ENCODE measurements at places on chromosomes 3 and 15.

DNA sequence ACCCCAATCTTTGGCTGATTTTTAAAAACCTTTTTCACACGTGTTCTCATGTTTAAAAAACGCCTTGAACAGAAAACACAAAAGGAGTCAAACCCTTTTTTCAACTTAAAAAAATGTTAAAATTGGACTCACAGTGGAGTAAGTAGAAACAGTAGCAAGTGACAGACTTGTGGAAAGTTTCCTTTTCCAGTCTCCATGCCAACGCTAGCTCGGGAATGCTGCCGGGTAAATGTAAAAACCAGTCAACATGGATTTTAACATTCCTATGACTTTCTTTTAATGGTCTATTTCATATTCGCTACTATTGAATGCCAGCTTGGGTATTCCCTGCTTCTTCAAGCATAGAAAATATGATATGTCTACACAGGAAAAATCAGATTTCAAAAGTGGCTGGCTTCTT, 1.6 kb upstream of the PROK2 start:
- no peak for DNase-seq

- no peak for DNase-seq
Observed at GRCh38 chr15:65369651-65370050, 8.2 kb downstream of the IGDCC3 start.

DNA sequence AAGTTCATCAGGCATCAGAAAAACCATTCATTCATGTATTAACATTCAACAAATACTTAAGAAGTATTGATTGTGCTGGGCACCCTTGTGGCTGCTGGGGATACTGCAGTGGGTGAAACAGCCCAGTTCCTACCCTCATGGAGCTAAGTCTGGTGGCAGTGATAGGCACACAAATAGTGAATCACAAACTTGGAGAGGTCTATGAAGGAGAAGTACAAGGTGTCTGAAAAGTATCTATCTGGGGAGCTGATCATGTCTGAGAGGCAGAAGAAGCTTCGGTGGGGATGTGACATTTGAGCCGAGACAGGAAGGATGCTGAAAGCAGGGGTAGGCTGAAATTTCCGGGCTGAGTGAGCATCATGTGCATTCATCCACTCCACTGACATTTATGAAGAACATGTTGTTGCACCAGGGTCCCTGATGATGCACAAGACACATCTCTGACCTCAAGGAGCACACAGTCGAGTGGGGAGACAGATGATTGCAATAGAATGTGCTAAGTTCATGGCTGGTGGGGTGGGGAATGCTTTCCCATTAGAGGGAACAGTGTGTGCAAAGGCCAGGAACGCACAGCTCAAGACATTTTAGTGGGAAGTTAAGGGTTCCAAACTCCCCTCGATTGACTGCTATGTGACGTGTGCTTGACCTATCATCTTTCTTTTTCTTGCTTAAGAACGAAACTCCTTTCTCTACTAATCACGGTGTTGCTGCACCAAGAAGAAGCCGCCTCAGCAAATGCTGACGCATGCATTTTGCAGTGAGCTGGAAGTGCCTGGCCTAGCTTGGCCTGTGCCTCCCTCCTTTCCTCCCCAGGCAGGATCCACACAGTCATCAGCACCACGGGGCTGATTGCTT, 309.1 kb upstream of the ICE2 start:
- DNase-seq: no peak

- no peak for DNase-seq
Observed at GRCh38 chr3:149820183-149820582, 7.2 kb downstream of the RNF13 start.

DNA sequence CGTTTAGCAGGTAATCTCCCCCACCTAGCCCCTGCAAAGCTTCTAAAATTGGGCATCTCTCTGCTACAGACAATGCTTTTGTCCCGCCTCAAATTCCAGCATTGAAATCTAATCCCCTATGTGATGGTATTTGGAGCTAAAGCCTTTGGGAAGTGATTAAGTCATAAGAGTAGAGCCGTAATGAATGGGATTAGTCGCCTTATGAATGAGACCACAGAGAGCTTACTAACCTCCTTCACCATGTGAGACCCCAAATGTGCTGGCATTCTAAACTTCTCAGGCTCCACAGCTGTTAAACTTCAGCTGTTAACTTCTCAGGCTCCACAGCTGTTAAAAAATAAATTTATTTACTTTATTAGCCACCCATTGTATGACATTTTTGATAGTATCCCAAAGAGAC, 374.2 kb upstream of the BCHE start:
- no peak for DNase-seq

- no peak for DNase-seq
Observed at GRCh38 chr3:113174801-113175485, 36.4 kb upstream of the BOC start.

GRCh38 chr3:46325645-46326300, 28.1 kb upstream of the CCR2 start:
- no peak for DNase-seq

- DNase-seq: no peak
Observed at GRCh38 chr3:43950775-43951174, 260.0 kb downstream of the ABHD5 start.

GRCh38 chr15:101382544-101382943, 87.5 kb upstream of the SNRPA1 start:
- no peak for DNase-seq

- DNase-seq: no peak
Observed at GRCh38 chr3:126266291-126266840, 86.0 kb upstream of the ALDH1L1 start.
